ENCODE measurements at places on chromosomes 2 and 18. TPM values are rescaled to one million over a fixed set of nuclear protein-coding genes. Genes with fewer than 3 reads are reported as not detected.

The CYP26B1 gene
- total RNA-seq, result 7.0 TPM

- no peak for DNase-seq
Measured at GRCh38 chr2:86358957-86359356, 21.5 kb upstream of the REEP1 start.

DNA sequence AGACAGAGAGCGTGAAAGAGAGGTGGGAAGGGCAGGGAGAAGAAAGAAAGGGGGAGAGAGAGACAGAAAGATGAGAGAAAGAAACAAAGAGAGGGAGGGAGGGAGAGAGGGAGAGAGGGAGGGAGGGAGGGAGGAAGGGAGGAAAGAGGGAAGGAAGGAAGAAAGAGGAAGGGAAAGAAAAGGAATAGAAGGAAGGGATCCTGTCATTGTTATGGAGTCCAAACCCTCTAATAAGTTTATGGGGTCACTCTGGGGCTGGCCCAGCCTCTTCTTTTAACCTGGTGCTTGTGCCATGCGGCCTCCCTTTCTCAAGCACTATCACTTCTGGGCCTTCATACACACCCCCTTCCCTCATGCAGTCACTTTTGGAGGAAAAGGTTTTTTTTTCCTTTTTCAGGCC lies 58.5 kb downstream of the FAM161A start:
- DNase-seq, result no peak

- no peak for DNase-seq
Measured at GRCh38 chr2:96501471-96501874, 3.7 kb downstream of the NEURL3 start.

- no peak for DNase-seq
Measured at GRCh38 chr2:31176742-31177141, 38.5 kb upstream of the GALNT14 start.

DNA sequence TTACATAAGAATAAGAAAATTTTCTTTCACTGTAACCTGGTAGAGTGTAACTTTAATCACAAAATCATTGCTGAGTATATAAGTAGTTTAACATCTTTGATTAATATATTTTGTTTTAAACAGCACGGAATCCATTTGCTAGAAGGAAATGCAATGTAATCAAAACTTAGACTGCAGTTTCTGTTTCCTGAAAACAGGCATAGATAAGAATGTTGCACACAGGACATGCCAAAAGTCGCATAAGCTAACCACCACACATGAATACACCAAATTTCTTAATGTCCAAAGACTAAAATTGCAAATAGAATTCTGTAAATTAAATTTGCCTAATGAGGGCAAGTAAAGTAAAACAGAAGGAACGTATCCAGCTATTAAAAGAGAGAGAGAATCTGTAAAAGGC lies 51.0 kb upstream of the SERPINB2 start:
- no peak for DNase-seq
